ENCODE measurements at places on chromosomes 5 and 9. TPM values are rescaled to one million over a fixed set of nuclear protein-coding genes. Genes with fewer than 3 reads are reported as not detected.

GRCh38 chr5:169861934-169862333, 118.4 kb downstream of the INSYN2B start:
- DNase-seq: no peak

DNA sequence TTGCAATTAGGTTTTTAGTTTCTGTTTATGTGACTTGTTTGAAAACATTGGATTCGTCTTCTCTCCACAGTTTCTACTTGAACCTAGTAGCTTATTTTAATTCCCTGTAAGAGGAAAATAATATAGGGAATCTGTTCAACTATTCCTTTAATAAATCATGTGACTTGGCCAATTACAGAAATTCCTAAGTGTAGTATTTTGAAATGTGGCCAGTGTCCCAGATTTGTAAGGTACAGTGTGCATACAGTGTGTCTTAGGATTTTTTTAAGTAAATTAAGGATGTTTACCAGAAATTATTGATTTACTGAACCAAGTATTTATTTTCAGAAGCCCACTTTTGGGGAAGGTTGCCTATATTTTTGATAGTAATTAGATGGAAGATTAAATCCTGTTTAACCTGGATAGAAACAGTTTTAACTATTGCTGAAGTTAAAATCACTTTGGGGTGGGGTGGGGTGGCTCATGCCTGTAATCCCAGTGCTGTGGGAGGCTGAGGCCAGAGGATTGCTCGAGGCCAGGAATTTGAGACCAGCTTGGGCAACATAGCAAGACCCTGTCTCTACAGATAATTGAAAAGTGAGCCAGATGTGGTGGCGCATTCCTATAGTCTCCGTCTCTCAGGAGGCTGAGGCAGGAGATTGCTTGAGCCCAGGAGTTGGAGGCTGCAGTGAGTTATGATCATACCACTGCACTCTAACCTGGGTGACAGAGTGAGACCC, 36.9 kb downstream of the G3BP1 start:
- no peak for DNase-seq

- DNase-seq: no peak
These were observed 999 bp upstream of the DRD1 start for GRCh38 chr5:175444905-175445456.

- no peak for DNase-seq
These were observed 293.2 kb upstream of the WWC1 start for GRCh38 chr5:167998148-167998767.

The TAF1L gene
- not detected for total RNA-seq

The SNCAIP gene
- total RNA-seq: 15.4 TPM

DNA sequence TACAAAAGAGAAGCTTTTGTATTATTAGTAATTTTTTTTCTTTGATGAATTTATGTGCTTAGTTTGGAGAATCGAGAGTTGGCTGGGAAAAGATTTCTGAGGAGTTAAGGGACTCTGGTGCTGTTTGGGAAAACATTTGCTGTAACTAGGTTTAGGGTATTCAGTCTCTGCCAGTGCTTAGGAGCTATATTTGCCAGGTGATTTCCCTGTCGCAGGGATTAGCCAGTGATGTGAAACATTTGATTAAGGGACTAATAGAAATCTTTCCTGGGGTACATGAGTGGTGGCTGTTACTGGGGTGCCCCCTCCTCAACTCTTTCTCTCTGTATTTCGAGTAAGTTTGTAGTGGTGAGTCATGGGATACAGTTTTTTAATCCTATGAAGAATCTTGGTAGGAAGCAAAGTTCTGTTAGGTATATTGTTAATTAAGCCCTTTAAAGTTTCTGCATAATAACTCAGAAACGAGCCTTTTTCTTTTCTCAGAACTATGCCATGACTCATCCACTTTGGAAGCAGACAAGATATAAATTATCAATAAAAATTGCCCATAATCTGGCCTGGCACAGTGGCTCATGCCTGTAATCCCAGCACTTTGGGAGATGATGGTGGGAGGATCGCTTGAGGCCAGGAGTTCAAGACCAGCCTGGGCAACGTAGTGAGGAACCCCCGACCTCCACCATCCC, 18.6 kb downstream of the RGMB start:
- no peak for DNase-seq

DNA sequence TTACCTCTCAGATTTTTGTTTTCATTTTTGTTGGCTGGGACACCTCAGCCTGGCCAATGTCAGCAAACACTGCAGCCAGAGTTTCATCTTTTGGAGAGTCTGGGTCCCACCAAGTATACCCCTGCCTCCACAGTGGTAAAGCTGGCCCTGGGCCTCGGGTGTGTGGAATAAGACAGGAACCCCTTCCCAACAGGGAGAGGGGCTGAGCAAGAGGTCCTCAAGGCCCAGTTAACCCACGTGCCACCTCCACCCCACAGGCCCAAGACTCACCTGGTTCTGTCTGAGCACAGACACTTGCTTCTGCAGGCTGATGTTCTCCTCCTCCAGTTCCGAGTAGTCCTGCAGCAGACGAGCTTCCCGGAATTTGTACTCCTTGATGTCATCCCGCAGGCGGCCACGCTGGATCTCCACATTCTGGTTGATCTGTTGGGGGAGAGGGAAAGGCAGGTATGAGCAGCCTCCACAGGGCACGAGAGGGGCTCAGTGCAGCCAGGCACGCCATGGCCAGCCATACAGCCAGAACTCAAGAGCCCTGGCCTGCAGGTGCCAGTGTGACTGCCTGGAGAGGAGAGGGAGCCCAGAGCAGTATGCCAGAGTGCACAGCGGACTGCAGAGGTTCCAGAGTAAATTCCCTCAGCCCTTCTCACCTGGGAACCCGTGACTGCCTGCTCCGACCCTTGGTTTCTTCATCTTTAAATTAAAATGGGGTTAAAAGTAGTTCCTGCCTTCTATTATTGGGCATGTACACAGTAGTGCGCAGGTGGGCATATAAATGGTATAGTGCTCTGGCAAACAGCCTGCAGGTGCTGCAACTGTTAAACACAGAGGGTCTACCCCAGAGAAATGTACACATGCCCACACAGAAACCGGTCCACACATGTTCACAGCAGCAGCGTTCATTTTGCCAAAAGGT, 42.0 kb downstream of the BICD2 start:
- DNase-seq: peak; percentile 16

DNA sequence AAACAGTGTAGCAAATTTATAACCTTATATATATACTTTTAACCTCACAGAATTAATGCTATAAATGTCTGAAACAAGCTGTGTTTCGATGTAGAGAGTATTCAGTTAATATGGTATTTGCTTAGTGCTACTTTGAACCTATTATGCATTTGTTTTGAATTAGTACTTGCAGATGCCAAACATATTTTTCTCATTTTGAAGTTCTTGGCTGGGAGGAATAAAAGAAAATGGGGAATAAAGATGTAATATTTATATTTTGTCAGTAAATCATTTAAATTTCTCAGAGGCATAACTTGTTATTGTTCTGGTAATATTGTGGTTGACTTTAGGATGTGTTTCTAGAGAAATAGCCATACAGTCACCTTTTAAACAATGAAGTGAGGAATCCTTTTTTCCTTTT, 175.9 kb upstream of the IZUMO3 start:
- DNase-seq: no peak

GRCh38 chr5:78062645-78063044, 231.9 kb downstream of the AP3B1 start:
- no peak for DNase-seq

DNA sequence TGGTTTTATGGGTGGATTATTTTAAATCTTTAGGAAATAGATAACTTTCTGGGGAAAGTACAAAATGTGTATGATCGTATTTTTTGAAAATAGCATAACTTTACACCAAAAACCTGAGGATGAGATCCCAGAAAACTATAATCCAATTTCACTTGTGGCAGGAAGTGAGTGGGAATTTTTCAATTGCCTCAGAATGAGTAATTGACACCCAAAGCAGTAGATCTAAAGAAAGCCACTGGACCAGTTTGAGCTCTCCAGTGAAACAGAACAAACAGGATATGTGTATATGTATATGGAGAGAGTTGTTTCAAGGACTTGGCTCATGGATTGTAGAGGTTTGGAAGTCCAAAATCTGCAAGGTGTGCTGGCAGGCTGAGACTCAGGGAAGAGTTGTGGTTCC, 109.2 kb upstream of the SHB start:
- peak; percentile 31 for DNase-seq

GRCh38 chr9:75880618-75881017, 9.9 kb upstream of the PCSK5 start:
- no peak for DNase-seq

The GABRP gene
- total RNA-seq: 52.4 TPM

Data from breast epithelium (tissue), 4 donors.